AG09309 (cell line): ENCODE measurements at places on chromosomes 7 and 10.

DNA sequence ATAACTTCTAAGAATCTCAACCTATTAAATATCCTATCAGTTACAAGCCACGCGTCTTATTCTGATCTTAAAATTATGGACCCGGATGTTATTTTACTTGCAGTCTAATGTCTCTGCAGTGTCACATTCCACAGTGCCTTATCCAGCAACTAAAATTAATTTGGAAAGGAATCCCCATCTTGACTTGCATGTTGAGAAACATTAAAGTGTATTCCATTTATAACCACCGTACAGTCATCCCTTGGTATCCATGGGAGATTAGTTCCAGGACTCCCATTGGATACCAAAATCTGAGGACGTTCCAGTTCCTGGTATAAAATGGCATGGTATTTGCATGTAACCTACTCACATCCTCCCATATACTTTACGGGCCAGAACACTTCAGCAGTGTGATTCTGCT lies 194.7 kb downstream of the ARHGAP21 start:
- peak; percentile 38 for DNase-seq

- DNase-seq, result no peak
Measured at GRCh38 chr7:100825215-100825671, 2.1 kb downstream of the EPHB4 start.

DNA sequence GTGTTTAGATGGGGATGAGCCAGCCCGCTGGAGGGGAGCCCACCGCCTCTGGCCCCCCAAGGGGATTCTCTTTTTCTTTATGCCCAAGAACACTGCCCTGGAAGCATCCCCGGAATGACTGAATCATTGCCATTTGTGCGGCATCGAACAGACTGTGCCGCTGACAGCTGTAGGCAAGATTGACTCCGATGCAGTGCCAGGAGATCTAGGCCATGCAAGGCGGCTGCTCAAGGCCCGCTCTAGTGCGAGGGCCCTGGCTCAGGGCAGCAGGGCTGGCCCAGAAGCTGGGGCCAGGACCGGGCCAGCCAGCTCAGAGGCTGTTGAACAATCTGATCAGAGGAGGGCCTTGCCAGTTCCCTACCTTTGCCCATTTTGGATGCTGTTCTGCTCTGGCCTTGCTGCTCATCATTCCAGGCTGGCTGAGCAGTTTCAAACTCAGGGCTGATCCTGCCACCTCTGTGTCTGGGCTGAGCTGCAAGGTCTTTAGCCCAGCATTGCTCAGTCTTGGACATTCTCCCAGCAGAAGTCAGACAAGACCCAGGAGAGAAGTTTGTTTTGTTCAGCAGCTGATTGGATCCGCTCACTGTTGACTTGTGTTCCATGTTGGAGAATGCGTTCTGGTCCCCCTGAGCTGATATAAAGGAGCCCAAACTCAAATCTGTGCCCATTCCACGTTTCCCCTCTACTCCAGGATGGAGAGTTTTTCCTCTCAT lies 485.3 kb upstream of the GALNT17 start:
- DNase-seq, result no peak

- no peak for DNase-seq
Measured at GRCh38 chr7:96055717-96056116, 266.2 kb downstream of the SLC25A13 start.

DNA sequence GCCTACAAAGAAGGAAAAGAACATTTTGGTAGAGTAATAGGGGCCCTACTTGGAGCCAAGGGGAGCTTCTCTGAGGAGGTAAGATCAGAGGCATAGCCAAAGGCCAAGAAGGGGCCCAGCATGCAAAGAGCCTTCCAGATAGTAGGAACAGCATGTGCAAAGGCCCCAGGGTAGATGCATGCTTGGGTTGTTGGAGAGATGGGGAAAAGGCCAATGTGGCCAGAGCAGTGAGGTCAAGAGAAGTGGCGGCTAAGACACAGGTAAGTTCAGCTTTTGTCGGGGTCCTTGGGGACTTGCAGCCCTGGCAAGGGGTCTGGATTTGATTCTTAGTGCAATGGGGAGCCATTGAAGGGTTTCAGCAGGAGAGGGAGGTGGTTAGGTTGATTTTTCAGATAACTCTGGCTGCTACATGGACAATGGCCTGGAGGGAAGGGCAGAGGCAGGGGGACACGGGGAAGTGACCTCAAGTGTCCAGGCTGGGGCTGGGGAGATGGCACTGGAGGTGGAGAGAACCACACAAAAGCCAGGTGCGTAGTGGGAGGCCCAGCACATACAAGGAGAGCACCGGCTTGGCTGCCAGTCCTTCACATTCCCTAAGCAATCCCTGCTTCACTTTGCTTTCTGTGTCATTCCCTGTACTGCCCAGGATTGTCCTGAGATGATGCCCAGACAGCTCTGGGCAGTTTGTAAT lies 16.5 kb downstream of the GRID1 start:
- DNase-seq, result no peak

GRCh38 chr7:44764665-44765578 lies 16.3 kb downstream of the ZMIZ2 start:
- no peak for DNase-seq

DNA sequence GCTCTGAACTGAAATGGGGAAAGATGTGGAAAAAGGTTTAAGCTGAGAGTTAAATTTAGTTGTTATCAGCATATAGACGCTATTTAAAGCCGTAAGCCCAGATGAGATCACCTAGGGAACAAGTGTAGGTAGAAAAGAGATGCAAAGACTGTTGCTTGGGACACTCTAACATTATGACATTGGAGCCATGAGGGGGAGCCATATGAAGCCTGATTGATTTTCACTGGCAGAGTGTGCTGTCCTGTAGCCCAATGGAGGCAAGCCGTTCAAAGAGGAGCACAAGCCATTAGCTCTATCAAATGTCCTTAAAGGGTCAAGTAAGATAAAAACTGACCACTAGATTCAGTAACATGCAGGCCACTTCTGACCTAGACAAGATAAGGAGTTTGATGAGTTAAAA lies 223.3 kb downstream of the TWIST1 start:
- DNase-seq, result no peak

DNA sequence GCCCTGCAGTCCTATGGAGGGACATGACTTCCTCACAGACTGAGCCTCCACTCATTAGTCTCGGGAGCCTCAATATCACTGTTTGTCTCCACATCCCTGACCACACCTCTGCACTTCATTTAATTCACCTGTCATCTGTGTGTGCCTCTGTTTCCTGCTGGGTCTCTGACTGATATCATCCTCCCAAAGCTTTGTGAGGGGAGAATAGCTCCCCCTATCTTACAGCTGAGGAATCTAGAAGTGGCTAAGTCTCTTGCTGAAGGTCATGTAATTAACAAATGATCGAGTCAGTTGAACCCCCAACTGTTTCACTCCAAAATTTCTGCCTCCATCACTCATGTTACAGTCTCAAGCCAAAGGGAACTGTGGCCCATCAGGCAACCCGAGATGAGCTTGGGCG lies 5.5 kb upstream of the CPXM2 start:
- DNase-seq, result no peak

GRCh38 chr10:81600185-81600584 lies 274.8 kb upstream of the NRG3 start:
- DNase-seq, result no peak

DNA sequence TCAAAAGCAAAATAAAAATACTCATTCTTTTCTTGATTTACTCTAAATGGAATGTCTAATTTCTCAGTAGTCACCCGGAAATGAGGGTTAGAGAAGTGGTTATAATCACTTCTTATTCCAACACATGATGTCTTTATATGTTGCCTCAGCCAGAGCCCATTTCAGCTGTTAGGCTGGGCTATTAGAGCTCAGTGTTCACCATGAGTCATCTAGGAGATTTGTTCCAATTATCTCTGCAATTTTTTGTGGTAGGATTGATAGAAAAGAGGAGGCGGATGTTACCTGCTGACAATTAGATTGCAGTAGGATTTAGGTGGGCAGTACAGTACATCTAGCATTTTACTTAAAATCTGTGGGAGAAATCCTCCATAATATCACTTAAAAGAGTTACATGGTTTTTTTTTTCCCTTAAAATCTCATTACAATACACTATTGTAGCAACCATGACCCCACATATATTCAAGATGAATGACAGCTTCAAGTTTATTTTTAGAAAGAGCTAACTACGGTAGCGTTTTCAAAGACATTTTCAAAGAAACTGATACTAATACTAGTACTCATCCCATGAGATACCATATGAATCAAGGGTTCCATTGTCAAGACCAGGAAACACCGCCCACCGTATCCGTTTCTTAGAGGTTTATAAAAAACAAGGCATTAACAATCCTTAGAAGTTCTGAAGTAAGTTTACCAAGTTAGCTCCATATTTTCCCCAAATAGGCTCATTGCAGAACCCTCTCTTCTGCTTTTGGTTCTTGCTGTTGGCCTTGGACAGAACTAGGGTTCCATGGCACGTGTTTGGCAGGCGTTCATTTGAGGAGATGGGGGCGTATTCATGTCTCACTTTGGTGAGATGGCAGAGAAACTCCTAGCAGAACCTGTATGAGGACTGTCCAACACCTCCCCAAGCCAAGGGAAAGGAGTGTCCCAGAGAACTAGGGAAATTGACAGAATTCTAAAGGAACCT lies 10.4 kb downstream of the CPA2 start:
- DNase-seq, result no peak

- no peak for DNase-seq
Measured at GRCh38 chr7:30505174-30505697, 607 bp upstream of the GGCT start.

- peak; percentile 33 for DNase-seq
Measured at GRCh38 chr10:100529475-100530298, at the start of gene NDUFB8. Gene NDUFB8, minus strand, starts transcription at chr10:100529871. Its CDS starts 20 bp downstream, at chr10:100529851.

GRCh38 chr7:89798599-89798996 lies 355.7 kb upstream of the STEAP1 start:
- DNase-seq, result no peak

DNA sequence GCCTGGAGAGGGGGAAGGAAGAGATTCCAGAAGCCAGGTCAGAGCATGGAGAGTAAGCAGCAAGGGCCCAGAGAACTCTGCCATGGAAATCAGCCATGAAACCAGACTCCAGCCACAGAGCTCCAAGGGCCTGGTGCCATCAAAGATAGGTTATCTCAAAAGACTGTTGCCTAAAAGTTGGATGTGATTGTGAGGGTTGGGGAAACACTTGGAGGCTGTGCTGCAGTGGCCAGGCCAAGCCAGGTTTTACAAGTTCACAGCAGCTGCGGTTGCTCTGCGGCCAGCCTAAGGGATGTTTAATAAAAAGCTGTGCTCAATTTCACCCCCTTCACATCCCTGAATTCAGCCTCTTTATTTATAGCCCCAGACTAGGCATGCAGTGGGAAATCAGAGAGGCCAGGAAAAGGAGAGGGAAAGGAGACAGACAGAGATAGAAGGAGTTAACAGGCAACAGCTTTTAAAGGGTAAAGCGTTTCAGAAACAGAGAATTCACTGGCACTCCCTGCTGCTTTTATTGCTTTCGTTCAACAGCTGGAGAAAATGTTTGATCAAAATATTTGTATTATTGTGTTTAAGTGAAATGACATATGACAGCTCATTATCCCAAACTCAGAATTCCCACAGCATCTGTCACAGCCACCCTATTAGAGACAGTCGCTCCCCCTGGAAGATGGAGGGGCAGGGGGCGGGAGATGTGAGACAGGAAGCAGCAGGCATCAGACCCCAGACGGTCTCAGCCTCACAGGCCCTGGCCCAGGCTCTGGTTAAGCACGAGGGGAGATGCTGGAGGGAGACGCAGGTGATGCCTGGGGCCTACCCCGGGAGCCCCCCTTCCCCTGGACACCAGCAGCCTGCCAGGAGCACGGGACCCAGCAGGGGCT lies 140.1 kb downstream of the GLI3 start:
- peak; percentile 47 for DNase-seq

DNA sequence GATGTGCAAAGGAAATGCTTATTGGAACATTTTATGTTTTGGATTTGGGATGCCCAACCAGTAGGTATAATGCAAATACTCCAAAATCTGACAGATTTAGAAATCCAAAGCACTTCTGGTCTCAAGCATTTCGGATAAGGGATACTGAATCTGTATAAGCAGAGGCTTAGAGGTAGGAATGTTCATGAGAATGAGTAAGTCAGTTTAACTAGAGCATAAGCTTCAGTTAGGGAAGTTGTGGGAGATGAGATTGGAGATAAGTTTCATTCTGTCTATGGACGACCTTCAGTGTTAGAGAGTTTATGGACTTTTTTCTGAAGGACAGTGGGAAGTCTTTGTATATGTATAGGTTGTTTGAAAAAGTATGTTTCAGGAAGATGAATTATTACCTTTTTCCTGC lies 10.4 kb downstream of the TAX1BP1 start:
- no peak for DNase-seq

- DNase-seq, result no peak
Measured at GRCh38 chr10:11213137-11213536, 195.5 kb downstream of the CELF2 start.

- DNase-seq, result peak; percentile 41
Measured at GRCh38 chr7:133688483-133689239, 435.8 kb downstream of the EXOC4 start.

GRCh38 chr10:131743190-131744151 lies 157.3 kb upstream of the PPP2R2D start:
- no peak for DNase-seq

- no peak for DNase-seq
Measured at GRCh38 chr7:118281196-118281595, 56.7 kb downstream of the ANKRD7 start.

DNA sequence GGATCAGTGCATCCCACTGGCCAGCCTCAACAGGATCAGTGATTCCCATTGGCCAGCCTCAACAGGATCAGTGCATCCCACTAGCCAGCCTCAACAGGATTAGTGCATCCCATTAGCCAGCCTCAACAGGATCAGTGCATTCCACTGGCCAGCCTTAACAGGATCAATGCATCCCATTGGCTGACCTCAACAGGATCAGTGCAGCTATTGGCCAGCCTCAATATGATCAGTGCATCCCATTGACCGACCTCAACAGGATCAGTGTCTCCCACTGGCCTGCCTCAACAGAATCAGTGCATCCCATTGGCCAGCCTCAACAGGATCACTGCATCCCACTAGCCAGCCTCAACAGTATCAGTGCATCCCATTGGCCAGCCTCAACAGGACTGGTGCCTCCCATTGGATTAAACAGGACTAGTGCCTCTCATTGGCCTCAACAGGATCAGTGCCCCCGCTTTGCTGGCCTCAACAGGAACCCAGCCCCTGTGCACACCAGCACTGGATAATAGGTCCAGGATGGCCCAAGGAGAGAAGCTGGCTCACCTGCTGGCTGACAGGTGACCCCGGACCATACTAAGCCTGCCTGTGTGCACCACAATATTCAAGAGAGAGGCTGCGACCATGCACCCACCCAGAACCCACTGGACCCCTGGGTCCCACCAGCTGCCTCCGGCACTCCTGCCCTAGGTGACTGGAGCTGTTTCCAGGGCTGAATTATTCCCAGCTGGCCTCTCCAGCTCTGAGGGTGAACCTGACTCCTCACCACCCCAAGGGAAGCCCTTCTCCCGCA lies 59.9 kb downstream of the PDGFA start:
- no peak for DNase-seq

DNA sequence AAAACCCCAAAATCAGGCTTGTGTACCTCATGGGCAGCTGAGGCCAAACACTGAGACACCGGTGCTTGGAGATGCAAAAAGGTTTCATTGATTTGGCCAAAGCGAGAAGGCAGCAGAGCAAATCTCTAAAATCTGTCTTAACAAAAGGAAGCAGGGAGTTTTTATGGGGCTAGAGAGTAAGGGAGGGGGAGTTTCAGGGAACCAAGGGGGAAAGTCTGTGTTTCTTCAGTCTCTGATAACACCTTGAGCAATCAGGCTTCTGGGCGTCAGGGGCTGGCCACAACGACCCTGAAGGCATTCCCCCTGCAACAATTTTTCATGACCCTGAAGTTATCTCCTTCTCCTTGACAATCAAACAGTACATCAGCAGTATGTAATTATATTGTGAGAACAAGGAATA lies 2.7 kb upstream of the ZNF786 start:
- DNase-seq, result no peak
